Amygdala (tissue), 56 donors: ENCODE measurements at places on chromosomes 2 and 18.

GRCh38 chr2:4673025-4673489, 969.7 kb downstream of the DCDC2C start:
- no peak for DNase-seq

DNA sequence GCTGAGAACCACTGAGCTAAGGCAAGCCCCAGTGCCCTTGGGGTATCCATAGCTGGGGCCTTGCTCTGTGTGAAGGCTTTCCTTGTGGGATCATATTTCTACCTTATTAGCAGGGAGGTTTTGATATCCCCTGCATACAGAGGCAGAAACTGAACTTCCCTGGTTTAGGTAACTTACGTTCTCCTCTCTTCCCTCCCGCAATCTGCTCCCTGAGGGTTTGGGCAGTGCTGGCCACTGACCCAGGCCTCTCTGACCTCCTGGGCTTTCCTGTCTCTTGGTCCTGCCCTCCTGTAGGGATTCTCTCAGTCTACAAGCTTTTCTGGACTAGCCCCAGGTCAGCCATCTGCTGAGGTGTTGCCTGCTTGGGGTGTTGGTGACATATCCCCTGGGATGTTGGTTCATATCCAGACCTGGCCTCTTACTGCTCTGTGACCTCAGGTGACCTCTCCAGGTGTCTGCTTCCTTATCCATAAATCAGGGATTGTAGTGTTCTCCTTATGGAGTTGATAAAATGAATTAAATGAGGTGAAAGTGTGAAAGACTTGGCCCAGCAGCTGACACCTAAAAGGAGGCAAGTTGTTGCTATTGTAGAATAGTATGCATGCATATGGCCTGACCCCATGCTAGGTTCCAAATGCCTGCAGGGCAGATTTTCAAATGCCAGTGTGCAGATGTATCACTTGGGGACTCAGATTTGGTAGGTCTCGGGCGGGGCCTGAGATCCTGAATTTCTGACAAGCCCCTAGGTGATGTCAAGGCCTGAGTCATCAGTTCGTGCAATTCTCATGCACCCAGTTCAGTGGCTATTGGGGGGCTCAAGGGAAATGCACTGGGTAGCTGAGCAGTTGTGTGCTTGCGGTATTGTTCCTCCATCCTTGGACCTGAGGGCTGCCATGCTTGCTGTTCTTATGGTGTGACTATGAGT, 106.6 kb downstream of the FHOD3 start:
- no peak for DNase-seq

- DNase-seq: no peak
These were observed at the start of gene SPHKAP for GRCh38 chr2:228181098-228182019. Gene SPHKAP, minus strand, starts transcription at chr2:228181687. Its CDS starts 89 bp downstream, at chr2:228181598.

GRCh38 chr2:65355186-65355831, 77.1 kb downstream of the SPRED2 start:
- DNase-seq: no peak

DNA sequence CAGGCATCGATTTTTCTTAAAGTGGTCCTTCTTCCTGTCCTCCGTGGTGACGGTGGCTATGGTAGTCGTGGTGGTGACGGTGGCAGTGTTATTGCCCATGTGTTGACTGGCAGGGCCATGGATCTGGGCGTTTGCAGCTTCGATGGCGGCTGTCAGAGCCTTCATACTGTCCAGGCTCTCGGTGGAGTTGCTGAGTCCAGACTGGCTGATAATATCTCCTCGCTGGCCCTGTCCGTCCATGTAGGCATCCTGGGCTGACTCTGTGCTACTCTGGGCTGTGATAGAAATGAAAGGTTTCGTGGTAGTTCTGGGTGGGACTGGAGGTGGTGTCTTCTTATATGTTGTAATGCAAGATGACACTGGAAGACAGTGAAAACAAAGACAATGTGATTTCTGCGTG, 131.9 kb downstream of the TGIF1 start:
- no peak for DNase-seq

DNA sequence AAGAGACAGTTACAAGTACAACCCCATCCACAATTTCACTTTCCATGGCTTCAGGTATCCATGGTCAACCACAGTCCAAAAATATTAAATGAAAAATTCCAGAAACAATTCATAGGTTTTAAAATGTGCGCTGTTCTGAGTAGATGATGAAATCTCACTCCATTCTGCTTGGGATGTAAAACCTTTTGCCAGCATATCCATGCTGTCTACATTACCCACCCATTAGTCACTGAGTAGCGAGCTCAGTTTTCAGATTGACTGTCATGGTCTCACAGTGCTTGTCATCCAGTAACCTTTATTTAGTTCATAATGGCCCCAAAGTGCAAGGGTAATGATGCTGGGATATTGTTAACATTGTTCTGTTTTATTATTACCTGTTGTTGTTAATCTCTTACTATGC, 40.5 kb downstream of the SMAD4 start:
- no peak for DNase-seq

GRCh38 chr18:11850821-11851145, 430 bp upstream of the CHMP1B start:
- DNase-seq: no peak

DNA sequence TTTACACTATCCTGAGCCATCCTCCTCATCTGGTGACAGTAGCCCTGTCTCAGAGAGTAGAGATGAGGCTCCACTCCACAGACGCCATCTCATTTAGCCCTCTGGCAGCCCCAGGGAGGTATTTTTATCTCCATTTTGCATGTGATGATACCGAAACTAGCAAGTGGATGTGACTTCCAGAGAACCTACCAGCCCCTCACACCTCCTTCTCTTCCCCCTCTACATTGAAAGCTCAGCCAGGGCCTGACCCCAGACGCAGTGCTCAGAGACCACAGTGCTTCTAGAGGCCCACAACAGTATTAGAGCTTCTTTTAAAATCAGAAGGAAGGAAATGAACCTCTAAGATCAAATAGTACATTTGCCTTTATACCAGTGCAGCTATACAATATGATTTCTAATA, 8.3 kb downstream of the GYPC start:
- DNase-seq: no peak

GRCh38 chr2:162887902-162888301, 49.3 kb upstream of the KCNH7 start:
- no peak for DNase-seq

DNA sequence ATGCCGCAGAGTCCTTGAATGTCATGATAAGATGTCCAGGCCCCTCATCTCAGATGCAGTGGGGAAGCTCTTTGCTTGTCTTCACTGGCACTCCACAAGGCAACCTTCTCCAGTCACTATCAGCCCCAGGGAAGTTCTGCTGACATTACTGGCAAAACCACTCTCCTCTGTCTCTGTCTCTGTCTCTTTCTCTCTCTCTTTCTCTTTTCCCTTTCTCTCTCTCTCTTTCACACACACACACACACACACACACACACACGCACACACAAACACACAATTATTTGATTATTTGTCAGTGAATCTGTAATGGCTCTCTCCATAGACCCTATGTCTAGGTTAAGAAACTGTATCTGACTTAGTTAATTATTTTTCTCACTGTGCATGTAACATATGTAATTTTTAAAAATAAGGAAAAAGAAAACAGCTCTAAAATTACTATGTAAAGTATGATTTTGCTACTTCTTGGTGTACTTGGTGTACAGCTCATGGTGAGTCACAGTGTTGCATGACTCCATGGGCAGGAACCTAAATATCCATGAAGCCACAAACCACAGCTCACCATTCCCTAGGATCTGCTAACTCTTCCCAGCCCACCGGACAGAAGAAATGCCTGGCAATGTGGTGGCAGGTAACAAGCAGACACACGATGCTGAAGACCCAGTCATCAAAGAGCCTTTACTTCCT, 594.9 kb upstream of the ID2 start:
- DNase-seq: no peak

- no peak for DNase-seq
These were observed 61.3 kb downstream of the NEDD4L start for GRCh38 chr18:58105206-58105887.

GRCh38 chr2:102355526-102356380, at the start of gene IL18R1:
Gene IL18R1, plus strand, starts transcription at chr2:102355796. Its CDS starts 6,865 bp downstream, at chr2:102362661.
- DNase-seq: no peak

GRCh38 chr2:198213253-198213652, 408.9 kb downstream of the PLCL1 start:
- DNase-seq: no peak

DNA sequence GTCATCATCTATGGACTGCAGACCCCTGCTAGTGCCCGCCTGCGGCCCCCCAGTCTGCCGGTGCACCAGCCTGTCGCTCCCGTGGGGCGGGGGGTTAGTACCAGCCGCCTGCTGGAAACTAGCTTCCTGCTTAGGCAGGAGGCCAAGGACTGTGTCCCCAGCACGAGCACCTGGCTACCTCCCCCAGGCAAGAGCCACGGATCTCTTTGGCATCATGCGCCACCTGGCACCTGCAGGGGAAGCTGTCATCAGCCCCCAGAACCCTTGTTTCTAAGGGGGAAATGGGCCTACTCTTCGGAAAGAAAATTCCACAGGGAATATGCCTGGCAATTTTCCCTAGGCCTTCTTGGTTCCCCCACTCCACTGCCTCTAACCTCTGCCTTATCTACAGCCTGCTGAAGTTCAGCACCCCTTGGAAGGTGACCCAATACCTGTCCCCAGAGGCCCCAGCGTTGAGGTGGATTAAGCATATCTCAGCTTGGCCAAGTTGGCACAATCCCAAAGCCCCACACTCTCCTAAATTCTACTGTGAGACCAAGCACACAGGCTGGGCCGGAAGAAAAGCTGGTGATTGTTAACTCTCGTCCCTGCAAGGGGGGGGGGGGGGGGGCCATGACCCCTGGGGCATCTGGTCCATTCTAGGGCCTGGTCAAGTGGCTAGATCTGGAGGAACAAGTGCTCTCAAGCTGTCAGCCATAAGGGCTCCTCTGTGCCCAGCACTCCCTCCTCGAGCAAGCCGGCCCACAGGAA, 62.0 kb upstream of the POMC start:
- DNase-seq: no peak

DNA sequence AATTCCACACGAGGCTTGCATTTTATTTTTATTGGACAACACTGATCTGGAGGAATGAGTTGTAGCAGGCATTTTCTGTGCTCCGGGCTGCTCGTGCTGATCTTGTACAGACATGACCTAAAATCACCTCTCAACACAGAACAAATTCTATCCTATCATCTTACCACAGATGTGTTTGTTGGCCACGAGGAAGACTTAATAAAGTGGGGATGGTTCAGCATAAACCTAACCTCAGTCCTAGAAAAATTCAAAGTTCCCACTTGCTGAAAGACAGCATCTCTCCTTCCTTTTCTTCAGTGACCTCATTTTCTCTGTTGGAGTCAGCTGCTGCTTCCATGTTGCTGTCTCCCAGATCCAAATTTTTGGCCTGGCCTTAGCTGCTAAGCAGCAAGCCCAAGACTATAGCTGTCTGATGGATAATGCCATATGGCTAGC, 45.3 kb downstream of the RBKS start:
- no peak for DNase-seq

DNA sequence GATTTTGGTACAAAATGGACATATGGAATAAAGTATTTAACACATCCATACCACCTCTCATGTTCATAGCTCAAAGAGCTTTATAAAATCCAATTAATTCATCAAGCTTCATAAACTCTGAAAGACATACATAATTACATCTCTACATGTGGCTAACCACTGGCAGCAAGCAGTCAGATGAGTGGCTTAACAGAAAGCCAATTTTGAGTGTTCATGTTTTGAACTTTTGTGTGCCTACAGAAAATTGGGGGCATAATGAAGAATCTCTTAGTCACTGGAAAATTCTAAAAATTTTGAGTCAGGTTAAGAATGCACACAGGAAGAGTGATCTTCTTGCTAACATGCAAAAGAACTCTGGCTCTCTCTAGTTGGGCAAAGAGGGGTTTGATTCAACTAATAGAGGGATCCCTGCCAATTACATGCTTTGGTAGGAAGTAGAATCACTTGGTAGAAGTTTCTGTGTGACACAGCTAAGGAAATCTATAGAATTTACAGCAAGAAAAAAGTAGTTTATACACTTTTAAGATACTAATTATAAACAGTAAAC, 287.4 kb downstream of the NOL4 start:
- no peak for DNase-seq

DNA sequence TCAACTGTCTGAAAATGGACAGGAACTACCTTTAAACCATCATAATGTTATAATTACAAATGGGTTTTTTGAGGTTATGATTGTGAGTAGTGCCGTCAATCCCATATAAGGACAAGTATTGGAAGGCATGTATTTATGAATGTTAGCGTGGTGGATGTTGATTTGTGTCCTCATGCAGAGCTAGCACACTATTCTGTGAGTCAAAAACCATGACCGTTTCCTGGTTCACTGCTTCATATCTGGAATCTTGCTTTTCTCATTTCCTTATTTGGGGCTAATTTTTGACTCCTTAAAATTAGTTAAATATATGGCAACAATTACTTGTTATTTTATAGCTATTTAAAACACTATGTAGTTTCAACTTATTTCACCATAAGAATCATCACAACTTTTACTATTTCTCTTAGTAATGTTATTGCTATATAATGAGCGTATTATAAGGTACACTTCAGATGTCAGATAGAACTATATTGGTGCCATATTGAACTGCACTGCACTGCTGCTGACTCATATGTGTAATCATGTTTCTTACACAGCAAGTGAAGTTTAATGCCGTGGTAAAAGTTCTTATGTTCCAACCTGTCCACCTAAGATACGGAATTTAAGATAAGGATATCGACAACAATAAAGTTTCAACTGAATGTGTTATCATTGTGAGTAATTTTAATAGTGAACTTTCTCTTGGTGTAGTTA, 192.8 kb downstream of the PTGR3 start:
- no peak for DNase-seq

DNA sequence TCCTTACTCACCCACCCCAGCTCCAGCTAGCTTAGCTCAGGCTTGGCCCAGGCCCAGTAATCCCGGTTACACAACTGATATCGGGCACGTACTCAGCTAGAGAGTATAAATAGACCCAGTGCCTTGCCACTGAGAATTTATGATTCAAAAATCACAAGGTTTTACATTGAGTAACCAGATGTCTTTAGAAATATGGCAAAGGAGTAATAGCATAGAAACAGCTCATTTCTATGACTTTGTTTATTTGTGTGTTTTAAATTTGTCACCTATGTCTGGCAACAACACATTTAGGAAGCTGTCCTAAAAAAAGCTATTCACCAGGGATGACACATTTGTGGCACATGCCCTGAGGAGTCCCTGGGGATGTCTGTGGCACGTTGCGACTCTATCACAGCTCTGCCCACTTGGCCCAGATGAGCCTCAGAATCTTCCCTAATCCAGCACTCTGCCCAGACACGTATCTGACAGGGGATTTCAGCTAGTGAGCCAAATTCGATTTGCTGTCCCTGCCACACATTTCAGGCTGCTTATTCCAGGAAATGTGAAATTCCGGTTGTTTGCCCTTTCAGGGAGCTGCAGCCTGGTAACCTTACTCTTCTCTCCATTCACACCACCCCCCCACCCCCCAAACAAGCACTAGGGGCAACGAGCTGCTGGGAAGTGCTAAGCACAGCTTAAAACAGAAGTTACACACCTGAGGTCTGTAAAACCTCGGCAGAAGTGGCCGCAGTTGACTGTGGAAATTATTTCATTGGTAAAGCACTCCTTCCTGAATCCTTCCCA, 85.4 kb upstream of the ZCCHC2 start:
- no peak for DNase-seq

GRCh38 chr2:189982780-189983394, 79.6 kb downstream of the MSTN start:
- DNase-seq: no peak
